ENCODE measurements at places on chromosomes 3 and 15.

GRCh38 chr3:89000886-89001285 lies 106.5 kb upstream of the EPHA3 start:
- DNase-seq = no peak

DNA sequence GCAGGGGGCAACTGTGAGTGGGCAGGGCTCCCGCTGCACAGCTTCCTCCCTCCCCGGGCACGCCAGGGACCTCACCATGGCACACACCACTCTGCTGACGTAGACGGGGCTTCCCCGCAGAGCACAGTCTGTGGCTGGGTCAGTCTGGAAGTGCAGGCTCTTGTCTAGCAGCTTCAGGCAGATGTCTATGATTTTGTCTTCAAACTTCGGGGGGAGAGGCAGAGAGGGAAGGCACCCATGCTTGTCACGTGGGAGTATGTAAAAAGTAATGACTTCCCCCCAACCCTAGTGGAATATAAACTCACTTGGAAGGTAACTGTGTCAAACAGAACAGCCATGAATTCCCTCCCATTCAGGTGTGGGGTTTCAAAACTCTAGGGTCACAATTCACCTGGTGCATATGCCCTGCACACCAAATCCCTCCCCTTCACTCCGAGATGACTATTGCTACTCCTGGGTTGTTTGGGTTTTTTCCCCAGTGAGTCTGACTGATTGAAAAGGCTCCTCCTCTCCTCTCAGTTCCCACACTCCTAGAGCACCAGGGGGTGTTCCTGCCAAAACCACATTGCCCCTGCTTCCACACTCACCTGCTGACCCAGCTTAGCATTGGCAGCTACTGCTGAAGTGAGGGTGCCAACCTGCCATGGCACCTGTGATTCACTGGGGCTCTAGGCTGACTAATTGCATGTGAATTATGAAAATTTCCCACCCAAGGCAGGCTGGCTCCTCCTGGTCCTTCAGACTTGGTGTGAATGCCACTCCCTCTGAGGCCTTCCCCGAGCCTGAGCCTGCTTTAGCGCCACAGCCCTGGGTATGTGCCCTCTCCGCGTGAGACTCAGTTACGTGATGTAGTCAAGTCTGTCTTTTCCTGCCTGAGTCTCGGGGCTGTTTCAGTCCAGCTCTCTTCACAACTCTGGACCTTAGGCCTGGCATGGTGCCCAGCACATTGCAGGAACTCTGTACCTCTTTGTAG lies 13.0 kb downstream of the TGM5 start:
- no peak for DNase-seq

GRCh38 chr15:65743637-65744252 lies 48.3 kb downstream of the DENND4A start:
- no peak for DNase-seq

DNA sequence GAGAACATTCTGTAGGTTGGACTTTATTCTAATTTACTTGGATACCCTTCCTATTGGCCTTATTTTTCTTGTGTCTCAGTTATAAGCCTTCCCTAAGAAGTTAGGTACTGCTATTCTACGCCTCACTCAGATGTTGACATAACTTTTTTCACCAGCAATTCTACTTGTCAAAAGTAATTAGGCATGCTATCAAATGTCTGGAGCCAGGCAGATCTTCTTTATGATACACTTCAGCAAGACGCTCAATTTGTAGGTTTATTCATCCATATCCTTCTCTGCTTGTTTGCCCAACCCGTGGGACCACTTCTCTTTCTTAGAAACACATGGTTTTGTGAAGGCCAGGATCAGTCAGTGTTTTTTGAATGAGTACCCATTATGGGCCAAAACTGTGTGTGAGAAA lies 36.2 kb upstream of the COL8A1 start:
- DNase-seq = no peak

GRCh38 chr3:187979564-187979963 lies 174.4 kb upstream of the LPP start:
- DNase-seq = no peak

DNA sequence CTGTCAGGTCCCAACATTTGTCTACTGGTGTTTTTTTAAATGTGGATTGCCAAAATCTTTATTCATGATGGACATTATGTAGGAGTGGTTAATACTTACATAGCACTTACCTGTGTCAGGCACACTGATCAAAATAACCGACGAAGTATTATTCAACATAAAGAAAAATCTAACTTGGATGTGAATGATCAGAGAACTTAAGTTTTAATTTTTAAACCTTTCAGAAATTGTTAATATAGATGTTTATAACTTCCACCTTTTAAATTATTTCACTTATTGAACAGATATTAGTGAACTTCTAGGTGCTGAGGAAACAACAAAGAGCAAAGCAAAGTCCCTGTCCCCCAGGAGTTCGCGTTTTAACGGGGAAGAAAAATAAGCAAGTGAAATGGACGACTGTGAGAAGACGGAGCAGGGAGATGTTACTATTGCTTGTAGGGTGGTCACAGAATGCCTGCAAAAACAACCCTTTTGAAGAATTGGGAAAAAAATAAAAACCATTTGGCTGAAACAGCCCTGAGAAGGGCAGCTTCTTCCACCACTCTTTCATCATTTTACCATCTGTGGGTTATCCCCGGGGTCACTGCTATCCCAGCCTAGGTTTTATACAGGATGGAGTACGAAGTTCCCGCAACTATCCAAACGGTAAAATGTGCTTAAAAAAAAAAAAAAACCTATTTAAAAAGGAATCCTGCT lies 915 bp upstream of the APH1B start:
- DNase-seq = no peak

GRCh38 chr15:42273900-42274701 lies 868 bp upstream of the TMEM87A start:
- no peak for DNase-seq

DNA sequence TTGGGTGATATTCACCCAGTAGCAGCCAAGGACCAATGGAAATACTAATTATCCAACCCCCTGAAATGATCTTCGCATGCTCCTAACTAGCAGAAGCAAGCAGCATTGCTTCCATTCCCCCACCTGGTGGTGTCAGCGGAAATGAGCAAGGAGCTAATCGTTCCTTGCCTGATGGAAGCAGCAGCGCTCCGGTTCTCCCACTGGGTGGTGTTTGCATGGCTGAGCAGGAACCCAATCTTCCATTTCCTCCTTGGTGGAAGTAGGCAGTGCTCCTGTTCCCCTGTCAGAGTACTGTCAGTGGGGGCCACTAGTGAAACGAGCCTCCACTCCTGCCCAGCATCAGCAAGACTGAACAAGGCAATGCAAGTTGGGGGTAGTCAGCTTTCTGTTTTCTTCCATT lies 311.5 kb downstream of the CACNA2D3 start:
- DNase-seq = no peak

- no peak for DNase-seq
Measured at GRCh38 chr3:142853270-142854168, 35.4 kb downstream of the PCOLCE2 start.

GRCh38 chr3:127097481-127097880 lies 95.5 kb upstream of the PRR23E start:
- DNase-seq = no peak

GRCh38 chr3:139414608-139415224 lies 25.3 kb upstream of the COPB2 start:
- DNase-seq = no peak

DNA sequence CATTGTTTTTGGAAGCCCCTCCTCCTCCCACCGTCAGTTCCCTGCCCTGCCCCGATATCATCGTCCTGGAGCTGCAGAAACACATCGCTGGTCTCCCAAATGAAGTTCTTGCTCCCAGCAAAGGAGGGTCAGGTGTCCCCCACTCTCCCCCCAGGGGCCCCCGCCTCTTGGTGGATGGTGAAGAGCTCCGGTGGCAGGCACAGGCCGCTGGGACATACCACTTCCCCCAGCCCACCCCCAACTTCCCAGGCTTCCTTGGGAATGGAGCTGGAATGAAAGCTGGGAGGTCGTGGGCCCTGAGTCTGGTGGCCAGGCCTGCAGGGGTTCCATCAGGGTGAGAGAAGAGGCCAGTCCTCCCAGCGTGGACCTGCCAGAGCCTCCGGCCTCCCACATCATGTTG lies 137.7 kb downstream of the CHSY1 start:
- DNase-seq = no peak

GRCh38 chr3:10240799-10241198 lies 7.5 kb upstream of the TATDN2 start:
- DNase-seq = no peak

DNA sequence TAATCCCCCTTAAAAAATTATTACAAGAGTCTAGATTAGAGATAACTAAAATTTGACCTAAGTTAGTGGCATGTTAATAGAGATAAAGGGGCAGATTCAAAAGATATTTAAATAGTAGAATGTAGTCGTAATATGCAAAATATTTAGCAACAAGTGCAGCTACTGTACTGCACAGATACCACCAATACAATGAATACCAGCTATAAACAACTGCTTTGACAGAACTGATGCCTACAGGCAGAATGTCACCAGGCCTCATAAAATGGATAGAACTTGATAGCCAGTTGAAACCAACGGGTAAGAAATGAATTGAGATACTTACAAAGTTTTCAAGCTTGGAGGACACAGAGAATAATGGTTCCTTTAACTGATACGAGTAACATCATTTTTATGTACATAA lies 249.3 kb upstream of the VEPH1 start:
- DNase-seq = no peak

GRCh38 chr15:48449734-48450133 lies 118.5 kb downstream of the DUT start:
- DNase-seq = no peak

- no peak for DNase-seq
Measured at GRCh38 chr15:82572311-82572710, 32.1 kb upstream of the RPS17 start.

GRCh38 chr3:84959470-84960271 lies 882 bp downstream of the CADM2 start:
- no peak for DNase-seq

- DNase-seq = no peak
Measured at GRCh38 chr3:139696314-139696604, 18.5 kb upstream of the NMNAT3 start.

GRCh38 chr3:72903004-72903403 lies 15.2 kb downstream of the GXYLT2 start:
- DNase-seq = no peak

DNA sequence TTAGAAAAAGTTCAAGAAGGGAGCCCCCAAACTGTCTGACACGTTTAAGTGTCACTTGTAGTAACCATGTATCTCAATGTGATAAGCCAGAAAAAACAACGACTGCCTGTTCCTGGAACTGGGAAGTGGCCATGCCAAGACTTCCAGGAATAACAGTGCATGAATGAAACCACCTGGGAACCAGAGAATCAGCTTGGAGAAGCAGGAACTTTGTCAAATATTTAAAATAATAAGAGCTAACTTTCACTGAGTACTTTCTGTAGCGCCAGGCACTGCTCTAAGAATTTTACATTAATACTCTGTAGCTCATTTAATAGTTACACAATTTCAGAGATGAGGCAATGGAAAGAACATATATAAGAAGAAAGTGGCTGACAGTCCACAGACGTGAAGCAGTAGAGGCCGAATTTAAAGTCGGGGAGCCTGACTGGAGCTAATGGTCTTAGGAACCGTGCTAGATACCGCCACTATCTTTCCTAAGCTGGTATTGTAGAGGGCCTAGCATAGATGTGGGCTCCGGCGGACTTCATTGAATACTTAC lies 876 bp downstream of the PLSCR1 start:
- DNase-seq = no peak
